Activated T-helper 2 cell treated with anti-CD3 and anti-CD28 coated beads, Interferon-gamma antibody, Interleukin-2, Interleukin-4, amounts not matched to agents 10 μg/mL and 5 μg/mL and 100 μg/mL, durations not matched to agents 14 hours and 24 hours and 36 hours (primary cell): ENCODE measurements at places on chromosomes 3 and 15.

DNA sequence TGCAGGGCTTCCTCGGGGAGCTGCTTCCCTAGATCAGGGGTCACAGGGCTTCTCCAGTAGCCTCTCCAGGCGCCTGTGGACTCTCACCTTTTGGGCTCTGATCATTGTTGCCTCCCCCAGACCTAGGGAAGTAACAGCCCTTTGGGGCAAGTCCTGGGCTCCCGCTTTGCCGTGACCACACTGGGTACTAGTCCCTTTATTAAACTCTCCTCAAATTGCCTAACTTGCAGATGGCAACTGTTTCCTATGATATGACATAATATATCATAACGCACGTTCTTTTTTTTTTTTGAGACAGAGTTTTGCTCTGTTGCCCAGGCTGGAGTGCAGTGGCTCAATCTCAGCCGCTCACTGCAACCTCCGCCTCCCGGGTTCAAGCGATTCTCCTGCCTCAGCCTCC is 17.9 kb upstream of the NRROS start:
- DNase-seq, result no peak

GRCh38 chr3:49872801-49873281 is 3.1 kb upstream of the CAMKV start:
- no peak for DNase-seq

DNA sequence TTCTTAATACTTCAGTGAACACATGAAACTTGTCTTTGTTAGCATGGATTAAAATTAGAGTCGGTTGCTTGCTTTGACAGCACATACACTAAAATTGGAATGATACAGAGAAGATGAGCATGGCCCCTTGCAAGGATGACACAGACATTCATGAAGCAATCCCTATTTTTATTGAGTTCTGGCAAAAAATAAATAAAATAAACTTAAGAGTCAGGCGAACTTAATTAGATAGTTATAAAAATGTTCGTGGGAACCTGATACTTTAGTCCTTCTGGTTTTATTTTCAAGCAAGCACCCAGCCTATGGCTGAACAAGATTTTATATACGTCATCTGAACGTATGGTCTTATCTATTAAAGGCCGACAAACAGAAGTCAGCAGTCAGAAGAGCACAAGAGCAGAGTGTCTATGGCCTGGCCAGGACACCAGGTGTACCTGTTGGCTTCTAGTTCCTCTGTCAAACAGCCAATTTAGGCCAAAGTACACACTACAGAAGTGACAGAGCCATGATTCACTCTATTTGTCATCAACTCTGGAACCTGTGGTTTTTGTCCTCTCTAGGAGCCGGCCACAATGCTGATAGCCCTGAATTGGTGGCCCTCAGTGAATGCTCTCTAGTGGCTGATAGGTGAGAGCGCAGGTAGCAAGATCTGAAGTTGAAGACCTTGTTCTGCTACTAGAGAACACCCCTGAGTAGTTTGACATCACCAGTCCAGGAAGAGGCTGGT is 64.3 kb downstream of the LEO1 start:
- DNase-seq, result no peak

GRCh38 chr3:3015185-3016089 is 94.7 kb downstream of the IL5RA start:
- DNase-seq, result no peak

DNA sequence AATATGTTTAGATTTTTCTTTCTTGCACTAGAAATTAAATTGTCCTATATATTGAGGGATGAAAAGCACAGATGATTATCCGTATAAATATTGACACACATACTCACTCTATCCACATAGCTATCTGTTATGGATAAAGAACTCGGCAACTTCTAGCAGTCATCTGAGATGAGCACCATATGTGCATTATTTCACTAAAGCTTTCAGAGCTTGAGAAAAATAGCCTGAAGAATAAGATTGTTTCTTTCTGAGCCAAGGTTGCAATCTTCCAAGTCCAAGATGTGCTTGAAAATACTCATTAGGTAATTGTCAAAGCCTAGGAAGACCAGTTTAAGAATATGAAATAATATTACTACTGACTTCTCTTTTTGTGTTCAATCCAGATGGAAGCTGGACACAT is 40.5 kb downstream of the COL8A1 start:
- DNase-seq, result no peak

GRCh38 chr15:69145694-69146492 is 14.5 kb upstream of the GLCE start:
- DNase-seq, result no peak

GRCh38 chr3:78322780-78323179 is 1282.9 kb downstream of the ROBO2 start:
- no peak for DNase-seq

GRCh38 chr3:143897576-143898295 is 49.5 kb upstream of the SLC9A9 start:
- DNase-seq, result no peak

GRCh38 chr15:69359722-69360121 is 54.4 kb upstream of the KIF23 start:
- DNase-seq, result no peak

- DNase-seq, result no peak
Observed at GRCh38 chr3:98359993-98360675, 6.5 kb downstream of the OR5K4 start.

DNA sequence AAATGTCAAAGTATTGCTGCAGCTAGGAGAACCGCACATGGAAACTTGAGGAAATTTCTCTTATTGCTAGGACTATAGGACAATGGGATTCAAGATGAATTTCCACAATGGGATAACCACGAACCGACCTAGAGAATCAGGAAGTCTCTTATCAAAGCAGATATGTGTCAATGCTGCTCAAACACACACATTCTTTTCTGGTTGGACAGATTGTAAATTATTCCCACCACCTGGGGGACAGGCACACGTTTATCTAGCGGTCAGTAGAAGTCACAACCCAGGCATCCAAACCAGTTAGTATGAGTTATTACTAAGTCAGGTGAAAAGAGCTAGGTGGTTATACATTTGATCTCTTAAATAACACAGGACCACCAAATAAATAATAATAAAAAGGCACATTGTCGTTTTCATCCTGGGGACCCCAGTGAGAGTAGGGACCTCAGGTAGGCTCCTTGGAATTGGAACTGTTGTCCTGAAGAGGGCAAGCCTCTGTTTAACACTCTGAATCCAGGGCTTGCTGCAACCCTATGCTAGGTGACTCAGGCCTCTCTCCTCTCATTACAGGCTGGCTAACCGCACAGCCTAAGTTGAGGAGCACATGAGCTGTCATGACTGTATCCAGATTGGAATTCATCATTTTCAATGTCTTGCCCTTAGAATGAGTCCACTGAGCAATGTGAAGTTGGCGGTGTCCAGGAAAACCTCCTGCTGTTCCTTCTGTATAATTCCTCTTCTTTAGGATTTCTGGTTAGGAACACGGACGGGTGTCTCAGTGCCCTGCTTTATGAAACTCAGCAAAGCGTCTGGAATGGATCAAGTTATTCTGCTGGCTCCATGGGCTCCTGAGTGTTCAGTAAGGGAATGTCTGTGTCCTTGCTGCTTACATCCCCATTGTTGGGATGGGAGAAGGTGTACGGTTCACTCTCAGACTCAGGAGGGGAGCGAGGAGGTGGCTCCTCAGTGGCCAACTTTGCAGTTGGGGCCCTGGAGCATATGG is 59.0 kb downstream of the CLEC3B start:
- no peak for DNase-seq

GRCh38 chr3:176526225-176526624 is 671.1 kb downstream of the TBL1XR1 start:
- no peak for DNase-seq

- no peak for DNase-seq
Observed at GRCh38 chr3:117398141-117398899, 688.7 kb downstream of the TUSC7 start.

GRCh38 chr15:68154923-68155559 is 50.1 kb downstream of the CALML4 start:
- DNase-seq, result no peak
